Bronchial smooth muscle cell (primary cell): ENCODE measurements at places on chromosomes 1 and 21. TPM values are rescaled to one million over a fixed set of nuclear protein-coding genes. Genes with fewer than 3 reads are reported as not detected.

The AMPD1 gene
- total RNA-seq: not detected in 2 replicates

The TAS1R1 gene
- total RNA-seq: 0.16 and 0.17 TPM in 2 replicates

The LORICRIN gene
- total RNA-seq: not detected in 2 replicates

The ETNK2 gene
- total RNA-seq: 2.2 and 5.2 TPM in 2 replicates

The GJA9 gene
- not detected in 2 replicates for total RNA-seq

The SRRM1 gene
- total RNA-seq: 16.1 and 24.1 TPM in 2 replicates

The LY9 gene
- total RNA-seq: not detected in 2 replicates

The TMPRSS2 gene
- not detected in 2 replicates for total RNA-seq

The OR2L2 gene
- total RNA-seq: not detected in 2 replicates

The NUCKS1 gene
- 51.7 and 85.0 TPM in 2 replicates for total RNA-seq

The MARK1 gene
- total RNA-seq: under 0.01 TPM in 2 replicates

The BARHL2 gene
- total RNA-seq: not detected in 2 replicates

The SYT14 gene
- 2.7 and 3.6 TPM in 2 replicates for total RNA-seq
